ENCODE measurements at places on chromosomes 1 and 21.

GRCh38 chr1:232951180-232951579 is 769 bp downstream of the NTPCR start:
- no peak for DNase-seq

DNA sequence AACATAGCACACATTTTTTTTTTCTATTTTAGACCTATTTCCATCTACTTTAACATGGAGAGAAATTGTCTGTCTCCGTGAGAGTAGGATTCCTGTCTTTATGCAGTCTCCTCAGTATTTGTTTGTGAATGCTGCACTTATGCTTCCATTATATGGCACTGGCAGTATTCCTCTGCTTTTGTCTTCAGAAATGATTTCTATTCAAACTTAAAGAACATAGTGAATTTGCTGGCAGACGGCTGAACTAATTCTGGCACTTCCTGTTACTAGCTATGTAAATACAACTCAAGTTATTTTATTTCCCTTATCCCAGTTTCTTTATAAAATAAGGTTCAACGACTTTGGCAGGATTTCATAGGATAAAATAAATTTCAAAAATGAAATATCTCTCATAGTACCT is 45.3 kb downstream of the KCTD3 start:
- DNase-seq: no peak

GRCh38 chr1:116737855-116738321 is 16.3 kb upstream of the CD2 start:
- no peak for DNase-seq

- no peak for DNase-seq
Measured at GRCh38 chr1:235403593-235403992, 36.4 kb downstream of the TBCE start.

DNA sequence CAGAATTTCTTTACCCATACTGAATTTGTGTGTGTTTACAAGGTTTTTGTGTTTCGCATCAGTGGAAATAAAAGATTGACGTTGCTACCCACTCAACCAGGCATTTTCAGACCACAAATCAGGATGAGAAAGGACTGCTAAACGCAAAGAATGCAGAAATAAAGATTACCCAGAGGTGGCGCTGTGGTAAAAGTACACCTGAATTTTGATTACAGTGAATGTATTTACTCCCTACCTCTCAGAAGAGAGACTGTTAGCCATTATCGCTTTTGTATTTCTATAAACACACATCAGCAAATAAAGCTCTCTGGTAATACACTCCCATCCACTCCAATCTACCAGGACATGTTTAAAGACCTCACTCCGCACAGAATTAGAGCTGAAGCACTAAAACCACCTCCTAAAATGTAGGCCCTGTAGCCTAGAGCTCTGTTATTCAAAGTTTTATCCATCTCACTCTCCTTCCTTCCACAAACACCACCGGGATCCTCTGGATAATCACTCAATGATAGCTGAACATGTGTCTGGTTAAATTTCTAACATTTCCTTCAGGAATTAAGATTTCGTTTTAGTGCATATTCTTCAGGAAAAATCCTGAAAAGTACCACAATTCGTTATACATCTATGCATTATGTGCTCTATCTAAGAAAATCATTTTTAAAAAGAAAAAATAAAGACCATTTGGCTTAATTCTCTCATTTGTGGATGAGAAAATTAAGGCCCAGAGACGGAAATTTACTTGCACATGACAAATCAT is 2.5 kb upstream of the LMO4 start:
- DNase-seq: peak; percentile 53

DNA sequence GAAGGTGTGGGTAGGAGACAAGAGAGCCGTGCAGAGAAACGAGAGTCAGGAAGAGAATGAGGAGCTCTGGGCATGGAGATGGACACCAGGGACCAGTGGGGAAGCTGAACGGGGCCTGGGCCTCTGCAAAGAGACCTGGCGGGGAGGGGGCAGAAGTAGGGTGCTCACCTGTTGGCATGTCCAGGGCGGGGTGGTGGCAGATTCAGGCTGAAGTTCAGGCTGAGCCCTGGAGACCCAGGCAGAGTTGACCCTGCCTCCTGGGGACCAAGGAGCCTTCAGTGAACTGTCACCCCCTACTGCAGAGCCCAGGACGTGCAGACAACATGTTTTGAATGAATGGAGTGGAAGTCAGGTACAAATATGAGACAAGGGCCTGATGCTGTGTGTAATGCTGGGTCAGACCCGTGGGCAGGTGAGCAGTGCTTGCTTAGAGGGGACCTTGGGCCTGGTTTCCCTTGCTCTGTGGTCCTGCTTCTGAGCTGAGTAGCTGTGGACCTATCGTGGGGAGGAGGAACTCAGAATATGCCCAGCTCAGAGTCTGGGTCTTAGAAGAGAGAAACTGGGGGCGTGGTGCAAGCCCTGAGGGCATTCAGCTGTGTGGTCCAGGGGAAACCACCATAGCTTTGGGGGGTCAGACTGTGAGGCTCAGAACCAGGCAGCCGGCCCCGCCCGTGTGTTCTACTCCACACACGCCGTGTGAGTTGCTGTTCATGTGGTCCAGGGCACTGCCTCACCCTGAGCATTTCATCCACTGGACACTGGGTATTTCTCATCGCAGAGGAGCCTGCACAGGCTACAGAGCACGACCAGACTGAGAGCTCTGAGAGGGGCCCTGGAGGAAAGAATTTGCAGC is 21.3 kb upstream of the UMODL1 start:
- no peak for DNase-seq

DNA sequence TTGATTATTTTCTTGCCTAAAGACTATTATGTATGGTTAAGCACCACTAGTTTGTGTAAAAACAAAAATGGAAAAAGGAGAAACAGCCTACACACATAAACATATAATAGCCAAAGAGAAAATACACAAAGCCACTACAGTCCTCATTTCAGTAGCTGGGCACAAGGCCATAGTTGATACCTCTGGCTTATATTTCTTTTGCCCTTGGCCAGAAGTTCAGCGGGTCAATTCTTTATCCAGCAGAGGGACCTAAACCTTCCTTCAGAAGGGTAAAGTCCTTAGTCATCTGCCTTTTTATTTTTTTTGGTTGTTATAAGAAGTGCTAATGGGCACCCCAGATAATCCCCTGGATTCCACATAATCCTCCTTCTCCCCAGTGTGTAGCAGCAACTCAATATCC is 134.1 kb downstream of the PIGK start:
- no peak for DNase-seq

- DNase-seq: no peak
Measured at GRCh38 chr1:213417846-213418245, 366.8 kb downstream of the RPS6KC1 start.

- no peak for DNase-seq
Measured at GRCh38 chr1:99004254-99004860, 304 bp downstream of the PLPPR5 start.

- no peak for DNase-seq
Measured at GRCh38 chr1:177864538-177865305, 105.1 kb downstream of the SEC16B start.

DNA sequence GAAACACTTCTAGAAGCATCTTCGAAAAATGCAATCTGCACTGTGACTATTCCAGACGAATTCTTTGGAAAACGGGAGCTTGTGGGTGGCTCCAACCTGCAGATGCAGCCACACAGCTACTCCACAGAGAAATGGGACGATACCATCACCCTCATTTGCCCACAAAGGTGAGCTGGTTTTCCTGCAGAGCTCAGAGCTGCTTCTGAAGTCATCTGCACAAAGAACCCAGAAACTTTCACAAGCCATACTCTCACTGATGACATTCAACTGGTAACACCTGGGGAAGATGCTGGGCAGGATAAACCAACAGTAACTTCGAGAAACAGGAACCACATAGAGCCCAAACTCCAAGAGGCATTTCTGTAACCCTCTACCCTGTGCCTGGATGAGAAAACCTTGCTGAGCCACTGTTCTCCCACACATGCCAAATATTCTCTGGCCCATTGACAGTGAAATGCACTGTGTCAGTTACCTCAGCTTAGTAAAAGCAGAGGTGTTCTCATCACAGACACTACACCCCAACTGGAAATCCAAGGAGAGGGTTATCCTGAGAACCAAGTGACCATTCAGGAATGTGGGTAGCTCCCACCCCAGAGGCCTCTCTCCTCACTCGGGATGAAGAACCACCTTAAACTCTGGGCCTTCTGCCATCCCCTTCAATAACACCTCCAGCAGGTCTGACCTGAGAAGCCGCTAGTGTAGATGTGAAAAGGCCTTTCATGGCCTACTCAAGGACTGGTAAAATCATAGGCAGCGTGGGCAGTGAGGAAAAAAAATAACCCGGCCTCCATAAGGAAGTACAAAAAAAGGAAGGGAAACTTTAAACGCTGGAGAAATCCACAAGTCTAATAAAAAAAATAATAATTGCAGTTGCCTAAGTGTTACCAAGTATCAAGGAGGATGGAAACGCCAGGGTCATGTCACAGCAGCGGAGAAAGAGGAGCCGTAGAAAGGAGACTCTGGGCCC is 56.7 kb downstream of the HSF2BP start:
- DNase-seq: no peak

- peak; percentile 24 for DNase-seq
Measured at GRCh38 chr1:183185941-183186490, at the start of gene LAMC2. TSS of gene LAMC2 (plus strand) at chr1:183186264. CDS start at chr1:183186353, 89 bp downstream.

DNA sequence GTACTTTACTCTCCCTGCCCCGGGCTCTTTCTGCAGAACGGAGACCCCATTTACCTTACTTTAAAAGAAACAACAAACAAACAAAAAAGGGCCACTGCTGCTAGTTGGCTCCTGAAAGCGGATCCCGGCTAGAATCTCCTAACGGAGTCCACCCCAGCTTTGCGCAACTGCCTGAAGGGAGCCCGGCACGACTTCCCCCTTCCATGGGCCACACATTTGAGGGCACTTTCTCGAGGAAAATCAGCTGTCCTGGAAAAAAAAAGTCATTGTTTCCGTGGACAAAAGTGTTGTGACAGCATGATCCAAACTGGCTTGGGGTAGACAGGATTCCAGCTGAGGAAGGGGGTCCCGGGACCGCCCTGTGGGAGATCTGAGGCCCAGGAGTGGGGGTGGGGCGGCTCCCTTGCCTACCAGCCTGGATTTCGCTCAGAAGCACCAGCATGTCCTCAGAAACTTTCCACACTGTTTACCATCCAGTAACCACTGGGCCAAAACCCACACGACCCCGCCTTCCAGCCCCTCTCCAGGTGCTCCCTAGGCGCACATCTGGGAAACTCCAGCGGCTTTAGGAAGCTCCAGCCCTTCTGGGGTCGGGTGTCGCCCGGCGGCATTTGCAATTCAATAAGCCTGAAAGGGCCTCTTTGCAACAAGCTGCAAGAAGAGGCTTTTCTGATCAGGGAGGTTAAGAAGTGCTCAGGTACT is 4.8 kb downstream of the RIPK4 start:
- no peak for DNase-seq

DNA sequence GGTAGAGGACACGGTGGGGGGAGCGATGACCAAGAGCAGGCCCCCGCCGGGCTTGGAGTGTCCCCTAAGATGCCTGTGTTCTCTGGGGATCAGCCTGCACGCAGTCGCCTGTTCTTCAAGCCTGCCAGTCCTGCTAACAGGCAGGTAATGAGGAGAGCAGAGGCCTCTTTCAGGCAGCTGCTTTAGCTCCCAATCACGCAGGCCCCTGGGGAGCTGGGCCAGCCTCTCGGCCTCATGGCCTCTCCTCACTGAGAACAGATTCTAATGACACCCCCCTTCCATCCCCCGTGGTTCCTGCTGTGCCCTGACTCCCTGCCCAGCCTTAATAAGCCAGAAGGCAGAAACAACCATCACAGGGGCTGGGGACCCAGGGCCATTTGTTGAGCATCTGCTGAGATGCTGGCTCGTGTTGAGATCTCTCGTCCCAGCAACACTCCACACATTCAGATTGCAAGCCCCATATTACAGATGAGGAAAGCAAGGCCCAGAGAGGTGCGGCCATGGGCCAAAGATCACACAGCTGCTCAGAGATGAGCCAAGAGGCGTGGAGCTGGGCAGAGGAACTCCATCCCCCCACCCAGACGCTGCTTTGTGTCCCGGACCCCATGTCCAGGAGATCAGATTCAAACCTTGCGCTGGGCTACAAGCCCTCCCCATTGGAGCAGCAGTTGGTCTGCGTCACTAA is 71.6 kb upstream of the CASZ1 start:
- DNase-seq: no peak

GRCh38 chr1:186858923-186859322 is 30.2 kb downstream of the PLA2G4A start:
- no peak for DNase-seq

DNA sequence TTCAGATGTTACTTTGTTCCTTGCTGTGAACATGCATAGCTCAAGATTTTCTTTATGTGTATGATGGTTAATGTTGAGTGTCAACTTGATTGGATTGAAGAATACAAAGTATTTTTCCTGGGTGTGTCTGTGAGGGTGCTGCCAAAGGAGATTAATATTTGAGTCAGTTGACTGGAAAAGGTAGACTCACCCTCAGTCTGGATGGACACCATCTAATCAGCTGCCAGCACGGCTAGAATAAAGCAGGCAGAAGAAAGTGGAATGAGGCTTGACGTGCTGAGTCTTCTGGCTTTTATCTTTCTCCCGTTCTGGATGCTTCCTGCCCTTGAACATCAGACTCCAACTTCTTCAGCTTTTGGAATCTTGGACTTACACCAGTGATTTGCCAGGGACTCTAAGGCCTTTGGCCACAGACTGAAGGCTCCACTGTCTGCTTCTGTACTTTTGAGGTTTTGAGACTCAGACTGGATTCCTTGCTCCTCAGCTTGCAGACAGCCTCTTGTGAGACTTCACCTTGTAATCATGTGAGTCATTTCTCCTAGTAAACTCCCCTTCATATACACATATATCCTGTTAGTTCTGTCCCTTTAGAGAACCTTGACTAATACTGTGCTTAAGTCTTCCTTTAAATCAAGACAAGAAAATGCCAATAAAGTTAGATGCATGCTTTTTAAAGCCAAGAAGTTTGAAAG is 626.6 kb downstream of the KCNT2 start:
- DNase-seq: no peak
